Stimulated activated CD8-positive, alpha-beta memory T cell treated with anti-CD3 and anti-CD28 coated beads, Interleukin-7, amount 100 ng/mL, for 1 hour (primary cell): ENCODE measurements at places on chromosomes 7 and 10.

GRCh38 chr7:84188786-84189405 lies 5.7 kb downstream of the SEMA3A start:
- no peak for DNase-seq

- DNase-seq = no peak
These were observed 306.6 kb downstream of the WDR37 start for GRCh38 chr10:1362589-1363445.

DNA sequence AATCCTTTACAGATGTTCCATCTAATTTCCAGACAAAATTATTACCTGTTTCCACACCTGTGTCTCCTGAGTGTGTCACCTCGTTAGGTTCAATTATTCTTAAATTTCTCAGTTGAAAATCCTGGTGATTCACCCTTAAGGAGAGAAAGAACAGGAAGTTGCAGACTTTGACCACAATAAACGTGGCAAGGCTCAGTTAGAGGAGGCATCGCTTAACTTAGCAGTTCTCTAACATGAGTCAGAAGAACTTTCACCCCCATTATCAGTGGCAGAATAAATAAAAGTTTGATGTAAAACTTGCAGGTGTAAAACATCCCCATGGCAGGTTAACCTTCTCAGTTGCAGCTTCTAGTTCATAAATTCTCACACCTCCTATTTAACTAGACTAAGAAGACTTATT lies 8.3 kb downstream of the XPNPEP1 start:
- no peak for DNase-seq

- no peak for DNase-seq
These were observed 175.8 kb downstream of the TNS3 start for GRCh38 chr7:47405921-47406800.

DNA sequence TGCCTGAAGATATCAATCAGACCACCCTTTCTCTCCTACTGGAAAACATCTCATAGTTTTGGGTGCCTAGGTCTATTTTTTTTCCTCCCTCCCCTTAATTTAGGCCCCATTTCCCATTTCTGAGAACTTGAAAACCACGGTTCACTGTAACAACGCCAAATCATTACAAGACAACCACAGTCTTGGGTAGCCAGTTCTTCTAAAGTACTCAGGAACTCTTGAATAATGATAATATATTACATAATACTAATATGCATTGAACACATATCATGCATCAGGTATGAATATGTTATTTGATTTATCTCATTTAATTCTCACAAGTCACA lies 185.1 kb upstream of the ADO start:
- DNase-seq = no peak
